Hematopoietic multipotent progenitor cell treated with erythropoietin and hydrocortisone succinate and interleukin-3 and kit ligand, for 6 days (in vitro differentiated cells): ENCODE measurements at places on chromosomes 2 and 18.

DNA sequence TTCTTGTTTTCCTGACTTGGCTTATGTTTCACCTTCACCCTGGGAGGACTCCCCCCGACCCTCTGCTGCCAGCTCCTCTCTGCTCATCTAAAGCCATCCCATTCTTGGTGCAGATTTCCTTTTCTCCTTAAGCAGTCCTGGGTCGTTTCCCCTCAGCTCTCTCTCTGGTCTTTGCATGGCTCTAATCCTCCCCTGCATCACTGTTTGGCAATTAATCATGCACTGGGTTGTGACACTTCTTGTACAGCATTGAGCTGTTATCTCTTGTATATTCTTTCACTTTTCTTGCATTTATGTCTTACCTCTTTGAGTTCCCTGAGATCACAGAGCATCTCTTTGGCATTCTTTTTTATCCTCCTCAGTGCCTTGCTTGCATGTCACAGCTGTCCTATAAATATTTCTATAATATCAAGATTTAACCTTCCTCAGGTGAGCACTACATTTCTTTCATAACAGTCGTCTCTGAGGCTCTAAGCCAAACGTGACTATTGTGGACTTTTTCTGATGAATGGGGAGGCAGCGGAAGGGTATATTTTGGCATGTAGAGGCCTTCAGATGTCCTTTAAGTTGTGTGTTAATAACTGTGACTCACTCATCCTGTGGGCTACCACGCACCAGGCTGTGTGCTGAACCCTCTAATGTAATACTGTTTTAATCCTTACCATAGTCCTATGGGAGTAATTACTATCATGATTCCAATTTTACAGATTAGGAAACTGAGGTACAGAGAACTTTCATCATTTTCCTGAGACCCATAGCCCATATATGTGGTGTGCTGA is 507.5 kb downstream of the SLC4A3 start:
- DNase-seq, result no peak

DNA sequence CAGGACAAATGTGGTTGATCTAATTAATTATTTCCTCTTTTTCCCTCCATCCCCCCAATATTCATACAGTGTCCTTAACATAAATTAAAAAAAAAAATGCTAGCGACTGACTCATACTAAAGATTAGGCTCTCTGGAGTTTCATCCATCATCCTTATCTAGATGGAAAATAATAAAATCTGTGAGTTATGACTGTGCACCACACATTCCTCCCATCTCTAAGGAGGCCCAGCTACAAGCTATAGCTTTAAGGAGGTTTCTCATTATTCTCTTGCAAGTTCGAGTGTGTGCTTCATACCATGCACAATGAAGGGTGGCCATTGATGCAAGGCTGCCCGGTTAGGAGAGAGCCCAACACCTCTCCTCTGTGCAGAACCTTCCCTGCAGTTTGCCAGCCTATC is 77.3 kb downstream of the XDH start:
- DNase-seq, result no peak

- DNase-seq, result no peak
These were observed 70.0 kb upstream of the MAP4K4 start for GRCh38 chr2:101627285-101628029.

DNA sequence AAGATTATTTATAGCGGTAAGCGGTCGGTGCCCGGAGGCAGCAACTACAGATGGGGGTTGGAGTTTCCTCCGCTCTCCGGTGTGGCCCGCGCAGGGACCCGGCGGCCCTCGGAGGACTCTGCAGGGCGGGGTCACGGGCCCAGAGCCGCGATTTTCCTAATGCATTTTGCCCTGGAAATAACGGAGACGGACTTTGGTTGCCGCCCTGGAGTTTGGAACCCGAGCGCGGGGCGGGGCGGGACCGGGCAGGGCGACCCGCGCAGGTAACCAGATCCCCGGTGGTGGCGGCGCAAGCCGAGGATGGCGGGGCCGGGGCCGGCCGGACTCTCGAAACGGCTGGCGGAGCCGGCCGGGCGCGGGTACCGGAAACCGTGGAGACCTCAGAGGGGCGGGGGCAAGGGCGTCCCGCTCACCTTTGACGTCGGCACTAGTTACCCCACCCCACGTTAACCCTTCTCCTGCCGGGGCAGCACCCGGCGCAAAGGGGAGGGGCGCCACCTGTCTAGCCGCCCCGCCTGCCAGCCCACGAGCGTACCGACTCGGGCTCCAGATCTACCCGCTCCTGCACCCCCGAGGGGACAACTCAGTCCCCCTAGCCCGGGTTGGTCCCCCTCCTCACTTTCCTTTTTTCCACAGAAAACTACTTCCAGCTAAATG is 2.9 kb downstream of the CYP26B1 start:
- no peak for DNase-seq

- DNase-seq, result no peak
These were observed 205.2 kb downstream of the SP3 start for GRCh38 chr2:173759959-173760358.

DNA sequence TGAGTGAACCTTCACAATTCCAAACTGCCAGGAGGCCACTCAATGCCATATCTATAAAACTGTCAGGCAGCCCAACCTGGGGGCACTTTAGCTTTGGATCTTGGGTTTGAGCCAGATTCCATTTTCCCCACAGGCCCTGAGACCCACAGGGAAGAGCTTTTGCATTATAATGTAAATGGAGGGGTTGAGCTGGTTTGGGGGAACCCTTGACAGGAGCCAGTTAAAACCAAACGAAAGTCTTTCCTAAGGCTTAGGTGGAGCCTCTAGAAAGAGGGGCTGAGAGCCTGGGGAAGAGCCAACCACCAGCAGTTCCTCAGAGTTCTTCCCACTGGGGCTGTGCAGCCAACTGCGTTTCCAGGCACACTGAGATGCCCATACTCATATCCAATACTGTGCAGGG is 42.7 kb downstream of the BCL11A start:
- DNase-seq, result no peak

DNA sequence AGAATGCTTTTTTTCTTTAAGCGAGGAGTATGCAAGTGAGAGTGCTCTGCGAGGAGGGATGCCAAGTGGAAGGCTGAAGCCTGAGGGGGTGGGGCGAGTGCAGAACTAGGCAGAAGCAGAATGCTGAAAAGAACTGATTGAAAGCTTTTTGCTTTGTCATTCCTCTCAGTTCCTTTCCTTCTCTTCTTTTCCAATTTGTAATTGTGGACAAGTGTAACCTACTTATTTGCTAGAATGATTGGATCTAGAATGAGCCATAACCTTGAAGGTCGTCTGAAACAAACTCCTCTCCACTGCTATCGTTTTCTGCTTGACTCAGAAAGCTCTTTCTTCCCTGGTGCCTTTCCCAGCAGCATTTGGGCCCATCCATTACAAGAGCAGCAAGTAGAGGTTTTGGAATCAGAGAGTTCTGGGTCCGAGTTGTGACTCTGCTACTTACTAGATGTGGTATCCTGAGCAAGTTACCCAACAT is 115.3 kb downstream of the METTL8 start:
- no peak for DNase-seq

DNA sequence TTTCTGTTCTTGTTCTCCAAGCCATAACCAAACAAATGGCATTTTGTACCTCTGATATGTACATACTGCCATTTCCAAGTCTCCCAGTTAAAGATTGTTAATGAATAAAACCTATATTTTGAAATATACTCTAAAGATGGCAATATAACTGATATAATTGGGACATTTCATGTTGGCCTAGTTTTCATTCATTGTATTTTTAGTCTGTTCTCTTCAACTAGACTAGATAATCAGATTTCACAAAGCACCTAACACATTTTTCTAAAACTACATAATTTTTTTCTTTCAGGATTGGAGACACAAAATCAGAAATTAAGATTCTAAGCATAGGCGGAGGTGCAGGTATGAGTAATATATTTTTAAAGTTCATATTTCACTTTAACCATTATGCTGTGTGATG is 5.6 kb downstream of the HNMT start:
- DNase-seq, result no peak

DNA sequence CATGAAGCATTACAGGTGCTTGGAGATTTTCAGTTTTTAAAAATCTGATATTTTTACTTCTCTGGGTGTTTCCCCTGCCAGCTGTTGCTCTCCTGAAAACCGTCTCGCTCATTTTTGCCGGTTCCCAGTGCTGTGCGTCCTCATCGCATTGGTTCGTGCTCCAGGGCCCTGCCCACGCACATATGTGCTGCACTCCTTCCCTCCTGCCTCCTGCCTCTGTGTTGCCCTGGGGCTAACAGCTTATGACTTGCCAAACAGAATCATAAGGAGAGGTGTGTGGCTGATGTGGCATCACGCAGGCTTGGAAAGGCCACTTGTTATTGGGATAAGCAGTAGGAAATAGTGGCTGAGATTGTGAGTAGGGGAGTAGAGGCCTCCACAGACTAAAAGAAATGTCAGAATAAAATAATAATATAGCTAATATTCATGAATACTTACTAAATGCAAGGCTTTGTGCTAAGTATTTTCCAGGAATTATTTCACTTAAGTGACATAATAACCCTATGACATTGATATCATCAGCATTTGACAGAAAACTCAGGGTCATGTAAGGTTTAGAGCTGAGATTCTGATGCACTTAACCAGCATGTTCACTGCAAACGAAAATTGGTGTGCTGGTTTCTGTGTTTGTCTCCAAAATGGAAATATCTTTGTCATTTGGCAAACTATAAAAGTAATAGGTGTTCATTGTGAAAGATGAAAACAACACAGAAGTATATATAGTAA is 53.5 kb downstream of the SLC4A1AP start:
- no peak for DNase-seq

- no peak for DNase-seq
These were observed 45.7 kb downstream of the HDAC4 start for GRCh38 chr2:239355139-239355538.

GRCh38 chr2:222753251-222753824 is 81.9 kb downstream of the MOGAT1 start:
- DNase-seq, result no peak

GRCh38 chr2:211329421-211329820 is 773.0 kb downstream of the CPS1 start:
- no peak for DNase-seq

- no peak for DNase-seq
These were observed 1.6 kb downstream of the DLGAP1 start for GRCh38 chr18:4453567-4453873.

DNA sequence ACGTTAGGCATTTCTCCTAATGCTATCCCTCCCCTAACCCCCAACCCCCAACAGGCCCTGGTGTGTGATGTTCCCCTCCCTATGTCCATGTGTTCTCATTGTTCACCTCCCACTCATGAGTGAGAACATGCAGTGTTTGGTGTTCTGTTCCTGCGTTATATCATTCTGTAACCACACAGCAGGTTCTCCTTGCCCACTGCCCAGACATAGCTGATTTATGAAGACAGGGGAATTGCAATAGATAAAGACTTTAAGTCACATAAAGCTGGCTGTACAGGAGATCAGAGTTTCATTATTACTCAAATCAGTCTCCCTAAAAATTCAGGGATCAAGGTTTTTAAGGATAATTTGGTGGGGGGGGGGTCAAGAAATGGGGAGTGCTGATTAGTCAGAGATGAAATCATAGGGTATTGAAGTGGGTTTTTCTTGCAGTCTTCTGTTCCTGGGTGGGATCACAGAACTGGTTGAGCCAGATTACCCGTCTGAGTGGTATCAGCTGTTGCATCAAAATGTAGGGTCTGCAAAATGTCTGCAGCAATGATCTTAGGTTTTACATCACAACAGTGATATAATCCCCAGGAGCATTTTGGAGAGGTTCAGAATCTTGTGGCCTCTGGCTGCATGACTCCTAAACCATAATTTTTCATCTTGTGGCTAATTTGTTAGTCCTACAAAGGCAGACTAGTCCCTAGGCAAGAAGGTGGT is 392.1 kb upstream of the KCNJ3 start:
- no peak for DNase-seq

GRCh38 chr2:14401873-14402272 is 230.6 kb upstream of the LRATD1 start:
- DNase-seq, result no peak

- DNase-seq, result peak; percentile 100
These were observed 881 bp upstream of the FAM161A start for GRCh38 chr2:61854564-61855317.

- DNase-seq, result no peak
These were observed 312.2 kb upstream of the SLC14A2 start for GRCh38 chr18:45303026-45303425.

GRCh38 chr2:191025135-191025534 is 11.2 kb upstream of the STAT1 start:
- DNase-seq, result no peak

DNA sequence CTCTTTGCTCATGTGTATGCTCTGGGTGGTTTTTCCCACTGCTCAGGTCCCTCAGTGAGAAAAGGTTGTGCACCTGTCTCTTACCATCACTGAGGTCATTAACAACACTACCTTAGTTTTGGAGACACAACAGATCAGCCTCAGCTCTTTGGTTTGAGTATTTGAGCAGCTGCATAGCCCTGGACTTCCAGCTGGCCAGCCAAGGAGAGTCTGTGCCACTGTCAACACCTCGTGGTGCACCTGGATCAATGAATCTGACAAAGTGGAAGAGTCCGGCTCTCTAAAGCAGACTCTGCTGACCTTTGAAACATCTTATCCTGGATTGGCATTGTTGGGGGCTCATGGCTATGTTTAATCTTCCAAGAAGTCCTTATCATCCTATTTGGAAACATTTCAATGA is 30.0 kb downstream of the SERPINB8 start:
- no peak for DNase-seq

- no peak for DNase-seq
These were observed 94.3 kb downstream of the ASB1 start for GRCh38 chr2:238521002-238521401.

GRCh38 chr2:88690591-88691338 is 708 bp upstream of the RPIA start:
- DNase-seq, result peak; percentile 65

DNA sequence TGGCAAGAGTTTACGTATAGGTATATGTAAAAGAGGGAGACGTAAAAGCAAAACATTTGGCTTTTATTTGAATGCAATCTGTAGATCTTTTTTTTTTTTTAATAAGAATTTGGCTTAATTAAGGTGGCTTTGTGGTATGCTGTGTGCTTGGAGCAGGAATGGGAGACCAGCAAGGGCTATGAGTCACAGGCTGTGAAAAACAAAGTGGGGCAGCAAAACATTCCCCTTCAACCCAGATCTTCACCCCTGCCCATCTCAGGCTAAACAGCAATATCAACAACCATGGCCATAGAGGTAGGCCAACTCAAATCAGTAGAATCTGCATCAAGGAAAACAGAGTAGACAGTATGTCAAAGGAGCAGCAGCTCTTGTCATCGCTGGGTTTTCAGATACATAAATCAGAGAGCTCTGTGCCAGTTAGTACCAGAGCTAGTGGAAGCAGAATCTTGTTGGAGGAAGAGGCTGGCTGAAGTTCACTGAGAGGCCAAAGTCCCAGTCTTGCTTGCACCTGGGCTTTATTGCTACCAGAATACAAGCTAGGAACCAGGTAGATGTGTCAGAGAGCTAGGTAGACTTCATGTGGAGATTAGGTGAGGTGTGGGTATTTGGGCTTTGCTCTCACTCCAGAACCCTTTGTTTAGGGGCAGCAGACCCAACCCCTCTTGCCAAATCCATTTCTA is 191.5 kb upstream of the FANCL start:
- no peak for DNase-seq
